ENCODE measurements at places on chromosomes 4 and X.
A peak's percentile ranks its signal among the peaks of the same experiment; 100 is the strongest.

DNA sequence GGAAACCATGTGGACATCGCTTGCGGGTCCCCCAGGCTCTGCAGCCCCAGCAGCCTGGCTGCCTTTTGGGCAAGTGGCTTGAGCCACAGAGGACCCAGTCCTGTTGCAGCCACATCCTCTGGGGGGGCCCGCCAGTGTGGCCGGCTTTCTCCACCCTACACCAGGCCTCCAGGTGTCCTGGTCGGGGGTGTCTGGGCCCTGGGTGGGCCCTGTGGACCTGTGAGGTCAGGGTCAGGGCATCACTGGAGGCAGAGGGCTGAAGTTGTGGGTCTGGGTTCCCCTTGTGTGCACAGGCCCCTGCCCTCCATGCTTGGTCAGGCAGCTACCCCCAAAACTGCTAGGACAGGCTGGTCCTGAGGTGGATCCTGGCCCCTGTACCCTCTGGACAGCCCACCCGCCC lies 3.3 kb upstream of the MSANTD1 start:
- DNase-seq, result no peak

GRCh38 chrX:114889481-114889880 lies 127.9 kb downstream of the IL13RA2 start:
- DNase-seq, result no peak

DNA sequence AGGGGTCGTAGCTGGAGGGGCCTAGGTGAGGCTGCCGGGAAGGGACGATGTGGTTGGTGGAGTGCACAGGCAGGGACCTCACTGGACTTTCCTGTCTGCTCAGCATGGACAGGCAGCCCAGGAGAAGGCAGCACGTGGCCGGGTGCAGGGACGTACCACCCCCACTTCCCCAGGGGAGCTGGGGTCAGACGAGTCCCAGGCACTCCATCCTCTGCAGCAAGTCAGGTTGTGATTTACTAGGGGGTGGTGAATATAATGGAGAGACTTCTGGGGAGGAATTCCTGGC lies 1.5 kb upstream of the CTBP1 start:
- peak; percentile 18 for DNase-seq

- peak; percentile 20 for DNase-seq
Observed at GRCh38 chr4:159191989-159192388, 89.1 kb downstream of the RAPGEF2 start.

GRCh38 chr4:148831945-148832344 lies 389.7 kb upstream of the NR3C2 start:
- no peak for DNase-seq

DNA sequence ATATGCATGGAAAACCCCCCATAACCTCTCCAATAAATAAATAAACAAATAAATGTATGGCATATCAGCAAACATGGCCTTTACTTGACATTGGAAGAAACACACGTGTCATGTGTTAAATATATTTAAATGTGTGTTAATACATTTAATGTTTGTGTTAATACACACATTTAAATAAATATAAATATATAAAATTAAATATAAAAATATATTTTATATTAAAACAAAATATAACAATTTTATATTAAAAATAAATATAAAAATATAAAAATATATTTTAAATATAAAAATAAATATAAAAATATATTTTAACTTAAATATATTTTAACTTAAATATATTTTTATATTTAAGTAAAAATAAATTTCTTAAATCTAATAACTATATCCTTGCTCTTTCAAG lies 187.6 kb upstream of the CXXC4 start:
- no peak for DNase-seq

- peak; percentile 16 for DNase-seq
Observed at GRCh38 chrX:139936259-139936658, 3.4 kb upstream of the ATP11C start.

- DNase-seq, result no peak
Observed at GRCh38 chr4:76980261-76980660, 30.7 kb downstream of the SEPTIN11 start.

DNA sequence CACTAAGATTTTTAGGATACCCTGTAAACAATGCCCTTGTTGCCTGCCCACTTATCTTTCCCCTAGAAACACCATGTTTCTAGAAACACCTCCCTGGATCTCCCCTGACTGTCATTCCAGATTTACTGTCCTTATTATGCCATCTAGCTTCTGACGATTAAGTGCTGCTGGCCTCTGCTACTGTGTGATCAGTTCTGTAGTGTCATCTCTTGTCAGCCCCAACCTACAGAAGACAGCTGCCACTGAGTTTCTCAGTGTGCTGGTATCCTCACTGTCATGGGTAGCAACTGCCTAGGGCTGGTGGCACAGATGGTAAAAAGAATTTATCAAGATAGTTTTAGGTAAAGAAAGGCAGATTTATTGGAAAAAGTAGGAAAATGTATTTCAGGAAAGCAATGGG lies 68.7 kb upstream of the WWC2 start:
- no peak for DNase-seq

GRCh38 chrX:38803588-38804431 lies 2.6 kb downstream of the MID1IP1 start:
- DNase-seq, result peak; percentile 90

DNA sequence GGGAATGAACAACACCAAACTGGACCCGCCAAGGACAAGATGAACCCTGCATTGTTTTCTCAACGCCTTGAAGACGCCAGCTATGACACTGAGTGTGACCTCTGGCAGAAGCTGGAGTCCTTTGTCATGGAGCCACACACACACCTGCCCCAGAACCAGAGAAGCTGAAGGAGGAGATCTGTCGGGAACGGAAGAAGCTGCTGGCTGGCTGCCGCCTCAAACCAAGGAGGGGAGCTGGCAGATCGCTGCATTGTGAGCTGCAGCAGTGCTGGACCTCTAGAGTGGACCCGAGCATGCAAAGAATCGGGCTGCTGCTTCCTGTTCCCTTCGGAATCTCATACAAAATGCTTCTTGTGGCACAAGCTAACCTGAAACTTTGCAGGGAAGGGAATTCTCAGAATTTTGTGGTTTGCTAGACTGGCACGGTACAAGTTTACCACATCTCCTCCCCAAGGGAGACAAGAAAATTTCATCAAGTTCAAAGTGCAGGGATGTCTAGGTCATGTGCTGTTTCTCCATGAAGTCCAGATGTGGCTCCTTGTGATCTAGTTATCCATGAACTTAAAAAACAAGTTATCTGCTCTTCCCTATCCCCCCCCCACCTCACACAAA lies 23.4 kb upstream of the GLRB start:
- no peak for DNase-seq

DNA sequence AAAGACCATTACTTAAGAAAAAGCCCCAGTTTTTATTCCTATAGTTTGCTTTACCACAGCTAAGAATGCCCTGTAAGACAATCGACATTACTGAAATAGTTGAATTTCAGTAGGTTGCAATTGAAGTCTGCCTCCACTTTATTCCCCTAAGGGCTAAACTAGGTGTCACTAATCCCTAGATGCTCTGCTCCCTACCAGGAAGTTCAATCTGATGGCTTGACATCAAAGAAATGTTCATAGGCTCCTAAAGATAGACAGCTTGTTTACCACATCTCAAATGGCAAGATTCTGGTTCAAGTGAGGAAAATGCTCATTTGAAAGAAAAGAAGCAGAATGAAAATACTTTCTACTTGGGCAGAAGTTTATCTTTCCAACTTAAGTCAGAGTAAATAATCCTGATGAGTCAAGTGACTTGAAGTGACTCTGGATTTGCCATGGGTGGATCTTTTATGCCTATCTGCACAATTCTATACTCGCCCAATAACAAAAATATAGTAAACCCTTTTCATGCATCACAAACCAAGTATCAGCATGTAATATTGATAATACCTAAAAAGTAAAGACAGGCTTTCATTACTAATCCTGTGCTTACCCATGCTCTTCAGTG lies 117.2 kb downstream of the SH3RF1 start:
- DNase-seq, result no peak

DNA sequence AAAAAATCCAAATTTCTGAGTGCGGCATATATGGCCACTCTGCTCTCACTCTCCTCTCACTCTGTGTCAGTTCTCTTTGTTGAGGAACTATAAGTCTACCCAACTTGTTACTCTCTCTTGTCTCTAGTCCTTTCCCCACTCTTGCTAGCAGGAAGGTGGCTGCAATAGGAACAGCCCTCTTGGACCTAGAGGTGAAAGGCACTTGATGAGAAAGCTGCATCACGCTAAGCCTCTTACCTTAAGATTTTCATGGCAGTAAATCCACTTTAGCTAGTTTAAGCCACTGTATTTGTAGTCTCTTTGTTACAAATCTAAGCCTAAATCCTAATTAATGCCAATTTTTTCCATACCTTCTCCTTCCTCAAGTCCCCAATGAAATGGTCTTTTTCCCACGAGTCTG lies 189.9 kb downstream of the NKX6-1 start:
- no peak for DNase-seq

GRCh38 chrX:100615005-100615404 lies 21.6 kb downstream of the TSPAN6 start:
- DNase-seq, result peak; percentile 3

DNA sequence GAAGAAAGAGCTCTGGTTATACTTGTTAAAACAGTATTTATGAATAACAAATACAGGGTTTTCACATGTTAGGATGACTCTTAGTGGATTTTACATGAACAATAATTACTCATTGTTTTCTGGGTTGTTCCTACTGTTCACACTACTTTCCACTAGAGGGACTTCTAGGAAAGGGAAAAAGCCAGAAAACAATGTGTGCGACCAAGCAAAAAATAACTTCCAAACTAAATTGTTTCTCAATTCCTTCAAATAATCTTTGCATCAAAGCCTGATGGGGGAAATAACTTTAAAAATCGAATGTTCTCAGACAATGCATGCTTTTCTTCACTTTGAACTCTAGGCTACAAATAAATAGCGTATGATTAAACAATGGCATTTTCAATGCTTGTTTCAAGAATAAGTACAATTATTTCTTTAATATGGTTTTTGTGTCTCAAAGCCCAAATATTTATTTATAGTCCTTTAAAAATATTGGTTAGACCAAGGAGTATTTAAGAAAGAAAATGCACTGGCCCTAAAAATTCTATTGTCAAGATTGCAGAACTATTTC lies 72.1 kb upstream of the ETNPPL start:
- DNase-seq, result peak; percentile 32

GRCh38 chr4:167989815-167990214 lies 102.5 kb upstream of the ANXA10 start:
- no peak for DNase-seq

DNA sequence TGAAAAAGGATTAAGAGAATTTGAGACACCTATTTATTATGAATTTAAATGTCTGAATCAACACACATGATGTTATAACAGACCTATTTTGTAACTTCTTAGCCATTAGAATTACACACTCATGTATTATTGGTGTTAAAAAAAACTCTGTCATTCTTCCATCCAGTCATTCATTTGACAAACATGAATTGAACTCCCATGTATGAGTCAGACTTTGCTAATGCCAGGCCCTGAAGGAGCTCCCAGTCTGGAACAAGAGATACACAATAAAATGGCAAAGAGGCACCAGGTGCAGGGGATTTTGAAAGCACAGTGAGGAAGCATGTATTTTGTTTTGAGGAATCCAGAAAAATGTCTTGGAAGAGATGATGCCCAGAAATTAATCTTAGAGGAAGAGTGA lies 87.7 kb upstream of the EFHC2 start:
- peak; percentile 9 for DNase-seq

DNA sequence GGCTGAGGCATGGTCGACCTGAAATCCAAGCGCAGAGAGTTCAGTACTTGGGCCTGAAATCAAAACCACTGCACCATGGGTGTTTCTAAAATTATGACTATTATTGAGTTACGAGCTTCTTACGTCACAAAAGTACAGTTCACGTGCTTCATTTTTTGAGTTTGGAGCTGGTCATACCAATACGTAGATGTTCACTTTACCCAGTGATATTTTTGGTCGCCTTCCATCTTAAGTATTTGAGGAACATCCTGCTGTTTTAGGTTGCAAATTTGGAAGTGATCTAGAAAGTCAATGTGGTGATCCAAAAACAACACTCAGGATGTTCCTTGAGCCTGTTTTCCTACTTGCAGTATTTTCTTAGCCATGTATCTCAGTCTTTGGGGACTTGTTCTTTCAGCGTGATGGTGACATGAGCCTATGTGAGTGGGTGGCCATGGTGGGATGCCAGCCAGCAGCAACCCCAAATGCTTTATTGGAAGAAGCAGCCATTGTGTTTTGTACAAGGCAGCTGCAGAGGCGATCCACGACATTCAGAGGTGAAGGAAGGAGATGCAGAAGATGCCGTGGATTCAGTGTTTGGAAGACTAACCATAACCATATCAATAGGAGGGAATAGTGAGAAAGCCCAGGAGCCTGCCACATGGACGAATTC lies 28.7 kb downstream of the LDB2 start:
- DNase-seq, result no peak

DNA sequence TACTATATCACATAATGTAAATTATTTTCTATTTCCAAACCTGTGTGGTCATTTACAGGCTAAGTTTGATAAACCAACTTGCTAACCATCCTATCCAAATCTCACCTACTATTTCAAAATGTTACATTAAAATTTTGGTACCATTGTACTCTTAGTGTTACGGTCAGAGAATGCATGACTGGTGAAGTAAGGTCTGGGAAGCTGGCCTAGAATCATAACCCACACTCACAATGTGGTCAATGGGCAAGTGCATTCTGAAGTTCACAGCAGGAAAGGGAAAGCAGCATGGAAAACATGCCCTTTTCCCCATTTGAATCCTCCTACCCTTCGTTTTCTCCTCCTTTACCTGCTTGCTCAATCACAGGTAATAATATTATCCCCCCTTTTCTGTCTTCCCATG lies 54.4 kb downstream of the PPP3CA start:
- no peak for DNase-seq

GRCh38 chr4:133565379-133565778 lies 416.3 kb downstream of the PCDH10 start:
- no peak for DNase-seq

- DNase-seq, result peak; percentile 51
Observed at GRCh38 chrX:75156531-75156945, 455 bp upstream of the ABCB7 start.

DNA sequence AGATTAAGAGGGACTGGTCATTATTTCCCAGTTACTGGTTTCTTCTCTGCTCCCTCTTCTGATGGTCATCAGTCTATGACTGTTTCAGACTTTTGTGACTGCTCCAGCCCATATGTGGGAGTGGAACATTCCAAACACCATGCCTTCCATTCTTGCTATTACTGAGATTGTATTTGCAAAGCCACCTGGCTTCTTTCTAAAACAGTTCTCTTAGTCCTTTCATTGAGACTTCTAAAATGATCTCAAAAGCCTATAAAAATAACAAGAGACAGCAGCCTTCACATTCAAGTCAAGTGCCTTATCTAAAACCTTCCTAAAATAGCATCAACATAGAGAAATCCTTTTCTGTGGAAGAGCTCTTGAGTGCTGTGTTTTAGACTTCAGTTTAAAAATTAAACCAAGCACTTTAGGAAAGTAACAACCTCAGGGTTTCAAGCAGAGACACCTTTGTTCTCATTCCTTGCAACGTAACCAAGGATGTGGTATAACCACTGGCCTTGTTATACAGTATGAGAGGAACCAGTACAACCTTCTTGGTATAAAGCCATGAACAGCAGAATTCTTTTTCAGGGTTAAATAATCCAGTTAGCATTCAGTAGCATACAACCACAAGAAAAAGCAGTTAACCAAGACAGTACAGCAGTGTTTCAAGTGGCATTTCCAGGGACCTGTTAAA lies 97.1 kb downstream of the NFKB1 start:
- DNase-seq, result no peak

- no peak for DNase-seq
Observed at GRCh38 chr4:53541577-53542206, 49.6 kb downstream of the LNX1 start.
